Activated gamma-delta T cell treated with anti-CD3 and anti-CD28 coated beads, Interleukin-2, amount 50 U/mL, for 16 hours (primary cell): ENCODE measurements at places on chromosomes 11 and 22.
A peak's percentile ranks its signal among the peaks of the same experiment; 100 is the strongest.

- no peak for DNase-seq
Measured at GRCh38 chr11:69158301-69159149, 2.8 kb downstream of the SMIM38 start.

DNA sequence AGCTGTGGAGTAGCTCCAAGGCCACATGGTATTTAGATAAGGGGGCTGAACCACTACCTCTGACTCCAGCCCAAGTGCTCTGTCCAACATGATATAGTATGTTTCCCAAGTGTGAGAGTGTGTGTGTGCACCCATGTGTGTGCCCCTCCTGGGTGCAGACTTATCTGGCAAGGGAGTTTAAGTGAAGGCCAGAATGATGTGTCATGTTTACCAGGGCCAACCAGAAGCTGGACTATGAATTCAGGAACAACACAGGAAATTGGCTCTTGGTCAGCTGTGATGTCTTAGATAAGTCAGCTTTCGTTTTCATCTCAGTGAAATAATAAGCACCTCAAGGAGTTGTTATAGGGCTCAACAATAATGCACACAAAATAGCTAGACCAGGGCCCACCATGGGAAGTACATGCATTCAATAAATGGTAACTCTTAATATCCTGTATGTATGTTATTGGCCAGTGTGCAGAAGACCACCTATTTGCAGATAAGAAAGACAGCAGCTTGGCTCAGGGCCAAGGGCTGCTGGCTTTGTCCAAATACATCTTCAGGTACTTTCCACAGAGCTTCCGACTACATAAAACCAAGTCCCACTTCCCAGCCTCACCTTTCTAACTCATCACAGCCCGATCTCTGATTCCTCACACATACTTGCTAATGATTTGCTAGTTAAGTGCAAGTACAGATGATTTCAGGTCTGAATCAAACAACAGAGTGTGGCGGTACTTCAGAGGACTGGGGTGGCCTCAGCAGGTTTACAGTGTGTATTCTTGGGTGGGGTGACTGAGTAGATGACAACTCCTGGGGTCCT is 120.9 kb downstream of the ME3 start:
- DNase-seq: no peak

DNA sequence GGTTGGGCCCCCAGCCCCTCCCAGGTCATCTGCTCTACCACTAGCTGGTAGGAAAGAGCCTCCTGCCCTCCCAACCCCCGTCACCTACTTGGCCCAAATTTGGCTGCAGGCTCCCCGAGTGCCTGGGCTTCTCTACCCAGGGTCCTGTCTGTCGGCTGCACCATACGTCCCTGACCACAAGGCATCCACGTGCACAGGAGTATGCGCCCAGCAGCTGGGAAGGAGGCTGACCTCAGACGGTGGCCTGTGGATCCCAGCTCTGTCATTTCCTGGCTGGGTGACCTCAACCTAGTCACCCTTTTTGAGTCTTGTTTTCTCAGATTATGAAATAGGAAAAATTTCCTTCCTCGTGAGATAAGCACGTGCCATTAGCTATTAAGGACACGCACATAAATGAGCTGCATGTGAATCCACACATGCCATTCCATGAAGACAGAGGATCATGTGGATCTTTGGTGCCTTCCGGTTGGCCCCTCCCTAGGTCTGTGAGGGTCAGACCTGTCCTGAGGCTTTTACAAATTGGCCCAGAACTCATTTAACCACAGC is 13.7 kb downstream of the CYB561A3 start:
- no peak for DNase-seq

DNA sequence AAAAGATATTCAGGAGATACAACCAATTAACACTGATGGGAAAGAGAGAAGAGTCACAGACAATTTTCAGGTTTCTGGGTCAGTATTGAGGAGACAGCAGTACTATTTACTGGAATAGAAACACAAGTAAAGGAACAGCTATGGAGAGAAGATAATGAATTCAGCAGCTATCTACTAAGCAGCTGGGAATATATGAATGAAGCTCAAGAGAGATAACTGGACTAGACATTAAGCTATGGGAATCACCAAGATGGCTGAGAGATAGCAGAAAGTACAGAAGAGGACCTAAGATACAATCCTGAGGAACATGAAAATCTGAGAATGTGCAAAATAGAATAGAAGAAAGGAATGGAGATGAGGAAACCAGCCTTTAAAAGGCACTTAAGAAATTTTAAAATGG is 15.9 kb downstream of the ALG9 start:
- no peak for DNase-seq

DNA sequence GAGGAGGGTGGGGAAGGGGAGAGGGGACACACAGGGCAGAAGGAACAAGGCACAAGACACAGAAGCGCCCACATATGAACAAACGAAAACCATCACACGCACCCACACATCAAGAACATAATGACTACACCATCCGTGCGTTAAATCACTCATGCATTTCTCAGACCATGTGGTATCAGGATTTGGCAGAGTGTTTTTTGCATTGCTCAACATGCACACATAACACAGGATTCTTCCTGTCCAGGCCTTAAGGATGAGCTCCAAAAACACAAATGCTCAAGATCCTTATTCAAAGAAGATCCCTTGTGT is 309.5 kb downstream of the CADM1 start:
- DNase-seq: no peak

- DNase-seq: peak; percentile 41
Measured at GRCh38 chr11:118216621-118217481, 8.0 kb downstream of the JAML start.

GRCh38 chr11:88886796-88887195 is 179.0 kb downstream of the GRM5 start:
- peak; percentile 14 for DNase-seq

DNA sequence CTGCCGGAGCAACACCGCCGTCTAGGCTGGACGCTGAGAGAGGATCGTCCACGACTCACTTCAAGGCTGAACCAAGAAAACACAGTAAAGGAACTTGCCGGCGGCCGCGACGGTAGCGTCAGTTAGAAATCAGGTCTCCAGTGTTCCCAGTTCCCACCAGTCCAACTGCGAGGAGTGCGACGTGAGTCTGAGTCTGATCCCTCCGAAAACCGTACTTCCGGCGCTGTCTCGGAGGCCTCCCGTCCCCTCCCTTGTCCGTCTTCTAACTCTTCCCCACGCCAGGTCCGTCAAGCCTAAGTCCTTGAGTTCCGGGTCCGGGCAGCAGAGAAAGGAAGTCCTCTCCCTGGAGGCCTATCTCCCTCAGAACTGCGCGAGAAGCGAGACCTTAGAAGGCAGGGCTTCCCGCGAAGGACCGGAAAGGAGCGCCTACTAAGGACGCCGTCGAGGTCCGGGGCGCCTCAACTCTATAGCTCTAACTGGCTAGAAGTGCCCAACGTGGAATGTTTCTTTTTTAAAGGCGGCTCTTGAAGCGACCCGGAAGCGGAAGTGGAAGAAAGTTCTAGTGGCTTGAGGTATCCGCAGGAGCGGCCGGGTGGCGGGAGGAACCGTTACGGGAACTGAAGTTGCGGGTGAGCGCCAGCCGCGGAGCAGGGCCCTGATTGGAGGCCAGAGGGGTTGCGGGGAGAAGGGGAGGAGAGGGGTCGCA is at the start of the genes BANF1 and EIF1AD:
BANF1 (plus strand) TSS at position 562 of the 706 bp plus-strand sequence. CDS start 748 bp downstream, outside the sequence.
EIF1AD (minus strand) TSS at position 216 of the 706 bp plus-strand sequence. CDS start 1,768 bp downstream, outside the sequence.
- peak; percentile 90 for DNase-seq

GRCh38 chr22:45541382-45541979 is 38.8 kb downstream of the FBLN1 start:
- no peak for DNase-seq

GRCh38 chr11:131888230-131888855 is 517.9 kb downstream of the NTM start:
- DNase-seq: no peak

- no peak for DNase-seq
Measured at GRCh38 chr11:6646918-6647679, 8.5 kb downstream of the DCHS1 start.

GRCh38 chr11:73851046-73851764 is 25.4 kb downstream of the COA4 start:
- no peak for DNase-seq

DNA sequence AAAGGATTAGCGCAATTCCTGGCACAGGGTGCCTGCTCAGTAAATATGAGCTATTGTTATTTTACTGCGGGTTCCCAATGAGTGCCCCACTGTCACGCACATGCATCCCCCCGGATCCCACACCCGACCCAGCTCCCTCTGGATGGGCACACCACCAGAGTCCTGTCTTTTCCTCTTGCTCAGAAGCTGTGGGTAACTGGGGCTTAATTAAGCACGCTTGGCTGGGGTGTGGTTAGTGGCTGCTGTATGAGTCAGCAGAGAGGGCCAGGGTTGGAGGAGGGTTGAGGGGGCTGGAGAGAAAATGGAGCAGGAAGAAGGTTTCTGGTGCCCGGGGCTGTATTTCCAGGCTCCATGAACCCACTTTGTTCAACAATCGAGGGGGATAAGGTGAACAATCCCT is 30.3 kb upstream of the NECTIN1 start:
- DNase-seq: no peak

DNA sequence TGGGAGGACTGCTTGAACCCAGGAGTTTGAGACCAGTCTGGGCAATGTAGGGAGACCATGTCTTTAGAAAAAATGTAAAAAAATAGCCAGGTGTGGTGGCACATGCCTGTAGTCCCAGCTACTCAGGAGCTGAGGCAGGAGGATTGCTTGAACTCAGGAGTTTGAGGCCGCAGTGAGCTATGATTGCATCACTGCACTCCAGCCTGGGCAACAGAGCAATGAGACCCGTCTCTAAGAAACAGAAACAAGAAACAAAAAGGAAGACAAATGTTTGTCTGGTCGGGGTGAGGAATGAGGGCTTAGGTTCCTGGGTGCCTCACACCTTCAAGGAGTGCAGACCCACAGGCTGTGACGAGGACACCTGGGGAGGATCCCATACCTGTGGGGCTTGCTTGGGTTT is 191.9 kb downstream of the CEP164 start:
- DNase-seq: no peak
